ENCODE measurements at places on chromosomes 2 and 18. TPM values are rescaled to one million over a fixed set of nuclear protein-coding genes. Genes with fewer than 3 reads are reported as not detected.

Gene AFF3
- 2.6 TPM for total RNA-seq

Gene NEB
- 1.2 TPM for total RNA-seq

Gene TUBA3D
- not detected for total RNA-seq

Gene KLHL29
- 2.5 TPM for total RNA-seq

Gene ZNF521
- total RNA-seq, result not detected

Gene CNTNAP5
- total RNA-seq, result not detected

Gene DCC
- total RNA-seq, result not detected

DNA sequence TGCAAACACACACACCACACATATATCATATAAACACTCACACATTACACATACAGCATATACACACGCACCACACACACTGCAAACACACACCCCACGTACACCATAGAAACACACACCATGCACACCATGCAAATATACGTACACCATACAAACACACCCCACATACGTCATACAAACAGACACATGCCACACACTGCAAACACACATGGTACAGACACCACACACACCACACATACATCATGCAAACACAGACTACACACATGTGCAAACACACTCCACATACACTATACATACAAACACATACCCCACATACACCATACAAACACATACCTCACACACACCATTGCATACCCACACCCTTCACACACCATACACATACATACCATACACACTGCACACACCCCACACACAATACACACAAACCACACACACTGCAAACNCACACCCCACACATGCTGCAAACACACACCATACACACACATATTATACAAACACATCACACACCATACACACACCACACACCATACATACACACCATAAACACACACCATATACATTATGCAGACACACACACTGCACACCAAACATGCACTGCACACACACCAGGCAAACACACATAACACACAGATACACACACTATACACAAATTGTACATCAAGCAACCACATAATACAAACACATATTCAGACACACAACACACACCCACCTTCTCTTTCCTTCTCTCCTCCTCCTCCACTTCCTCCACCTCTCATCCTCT, 120.4 kb downstream of the SEPTIN10 start:
- DNase-seq, result no peak

DNA sequence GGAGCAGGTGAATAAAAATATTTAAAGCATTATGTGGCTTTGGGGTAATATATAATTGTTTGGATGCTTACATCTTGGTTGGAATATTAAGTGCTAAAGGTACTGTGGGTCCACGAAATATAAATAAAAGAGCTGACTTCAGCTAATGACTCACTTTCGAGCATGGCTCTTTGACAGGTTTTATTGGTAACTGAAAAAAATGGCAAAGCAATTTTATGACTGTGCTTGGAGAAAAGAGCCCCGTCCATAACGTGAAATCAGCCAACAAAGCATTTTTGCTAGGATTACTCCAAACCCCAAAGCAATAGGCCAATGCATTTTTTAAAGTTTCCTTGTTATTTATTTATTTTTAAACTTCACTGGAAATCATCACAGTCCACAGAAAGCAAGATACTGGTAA, 397.2 kb upstream of the CDH19 start:
- DNase-seq, result no peak

GRCh38 chr18:476251-476664, 24.2 kb downstream of the COLEC12 start:
- DNase-seq, result no peak

DNA sequence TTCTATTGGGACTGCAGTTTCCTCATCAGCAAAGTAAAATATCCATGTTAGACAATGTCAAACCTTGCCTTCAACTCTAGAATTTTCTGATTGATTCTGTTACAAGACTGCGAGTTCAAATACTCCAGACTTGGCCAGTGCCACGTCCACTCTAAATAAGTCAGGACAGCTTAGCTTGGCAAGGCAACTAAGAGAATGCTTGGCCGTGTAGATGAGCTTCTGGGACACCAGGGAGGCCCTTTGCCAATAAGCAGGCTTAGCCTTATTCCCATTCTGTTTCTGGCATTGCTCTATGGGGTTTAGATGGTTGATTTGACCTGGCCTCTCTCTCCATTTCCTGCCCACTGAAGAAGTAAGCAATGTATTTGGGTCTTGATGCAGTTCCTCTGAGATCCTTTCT, 218.1 kb upstream of the SIX2 start:
- DNase-seq, result no peak

- no peak for DNase-seq
Measured at GRCh38 chr2:18536100-18536499, 24.4 kb downstream of the RDH14 start.

DNA sequence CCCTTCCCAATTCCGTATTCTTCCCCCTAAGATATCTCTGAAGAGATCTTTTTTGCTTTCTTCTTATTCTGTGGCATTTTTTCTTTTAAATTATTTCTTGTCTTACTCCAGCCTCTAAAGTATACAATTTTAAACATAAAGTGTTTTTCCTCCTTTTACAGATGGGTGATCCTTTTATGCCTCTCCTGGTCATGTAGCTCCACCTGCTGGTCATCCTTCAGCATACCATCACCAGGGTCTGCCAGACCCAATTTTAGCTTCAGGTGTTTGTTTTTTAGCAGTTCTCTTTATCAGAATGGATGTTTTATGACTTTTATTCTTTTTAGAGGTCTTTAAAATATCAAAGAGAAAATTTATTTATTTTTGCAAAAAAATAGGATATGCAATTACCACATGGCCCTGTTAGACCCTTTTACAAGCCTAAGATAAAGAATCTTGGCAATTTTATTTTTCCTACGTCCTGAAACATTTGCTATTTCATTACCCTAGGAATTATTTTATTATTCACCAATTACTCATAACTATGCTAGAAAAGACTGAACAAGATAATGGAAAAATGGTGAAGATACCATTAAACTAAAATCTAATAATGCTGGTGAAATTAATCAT, 55.5 kb downstream of the PIGN start:
- DNase-seq, result peak; percentile 61

DNA sequence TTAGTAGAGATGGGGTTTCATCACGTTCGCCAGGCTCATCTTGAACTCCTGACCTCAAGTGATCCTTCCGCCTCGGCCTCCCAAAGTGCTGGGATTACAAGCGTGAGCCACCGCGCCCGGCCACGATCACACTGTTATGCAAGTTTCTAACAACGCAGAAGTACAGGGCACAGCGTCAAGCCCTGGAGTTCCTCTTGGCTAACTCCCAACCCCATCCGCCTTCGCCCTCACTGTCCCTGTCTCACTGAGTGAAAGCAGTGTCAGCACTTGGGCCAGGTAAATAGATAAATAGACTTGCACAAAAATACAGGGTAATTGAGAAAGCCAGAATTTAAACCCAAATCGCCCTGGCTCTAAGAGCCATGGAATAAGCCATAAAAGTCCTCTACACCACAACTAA, 111.7 kb downstream of the ACVR1 start:
- DNase-seq, result no peak

GRCh38 chr18:28820353-28820752, 643.4 kb upstream of the CDH2 start:
- no peak for DNase-seq

DNA sequence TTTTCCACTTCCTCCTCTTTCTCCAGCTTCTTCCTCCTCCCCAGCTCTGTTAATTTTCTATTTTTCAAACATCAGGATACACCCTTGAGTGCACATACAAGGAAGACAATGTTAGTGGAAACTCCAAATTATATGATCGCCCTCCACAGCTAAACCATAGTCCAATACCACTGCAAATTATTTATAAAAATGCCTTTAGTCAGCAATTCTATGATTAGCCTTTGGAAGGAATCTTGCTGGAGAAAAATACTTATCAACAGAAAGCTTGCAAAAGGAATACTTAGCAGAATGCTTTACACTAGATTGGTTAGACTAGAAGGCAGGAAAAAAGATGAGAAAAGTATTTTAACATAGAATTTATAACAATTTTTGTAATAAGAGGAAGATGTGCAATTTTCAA, 178.9 kb downstream of the FAM124B start:
- no peak for DNase-seq

DNA sequence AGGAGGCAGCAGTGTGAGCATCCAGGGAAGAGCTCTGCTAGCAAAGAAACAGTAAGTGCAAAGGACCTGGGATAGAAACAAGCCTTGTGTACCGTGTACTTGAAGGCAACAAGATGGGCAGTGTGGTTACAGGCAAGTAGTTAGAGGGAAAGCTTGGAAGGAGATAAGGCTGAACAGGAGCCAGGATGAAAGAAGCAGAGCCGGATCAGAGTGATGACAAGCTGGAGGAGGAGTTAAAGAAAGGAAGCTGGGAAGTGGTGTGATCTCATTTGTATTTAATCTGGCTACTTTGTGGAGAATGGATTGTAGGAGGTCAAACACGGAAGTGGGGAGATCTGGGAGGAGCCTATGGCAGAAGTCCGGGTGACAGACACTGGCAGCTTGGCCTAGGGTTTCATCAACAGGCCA, 44.7 kb upstream of the VPS54 start:
- DNase-seq, result no peak

- DNase-seq, result no peak
Measured at GRCh38 chr18:57624988-57625387, 3.4 kb upstream of the NARS1 start.

DNA sequence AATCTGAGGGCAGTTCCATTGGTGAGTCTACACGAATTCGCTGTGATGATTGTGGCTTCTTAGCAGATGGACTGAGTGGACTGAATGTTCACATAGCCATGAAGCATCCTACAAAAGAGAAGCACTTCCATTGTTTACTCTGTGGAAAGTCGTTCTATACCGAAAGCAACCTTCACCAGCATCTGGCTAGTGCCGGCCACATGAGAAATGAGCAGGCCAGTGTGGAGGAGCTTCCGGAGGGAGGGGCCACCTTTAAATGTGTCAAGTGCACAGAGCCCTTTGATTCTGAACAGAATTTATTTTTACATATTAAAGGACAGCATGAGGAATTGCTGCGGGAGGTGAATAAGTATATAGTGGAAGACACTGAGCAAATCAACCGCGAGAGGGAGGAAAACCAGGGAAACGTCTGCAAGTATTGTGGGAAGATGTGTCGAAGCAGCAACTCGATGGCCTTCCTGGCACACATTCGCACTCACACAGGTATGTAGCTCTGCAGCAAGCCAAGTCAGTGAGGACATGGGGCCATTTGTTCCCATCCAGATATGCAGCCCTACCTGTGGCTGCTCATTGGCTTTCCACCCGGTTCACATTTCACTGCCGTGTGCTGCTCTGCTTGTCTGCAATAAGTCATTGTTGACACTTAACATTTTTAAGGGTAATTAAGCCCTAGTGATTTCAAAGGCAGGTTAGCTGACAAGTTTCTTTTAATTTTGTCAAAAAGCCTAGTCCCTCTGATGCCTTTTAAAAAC, 37.7 kb downstream of the ZNF407 start:
- no peak for DNase-seq

DNA sequence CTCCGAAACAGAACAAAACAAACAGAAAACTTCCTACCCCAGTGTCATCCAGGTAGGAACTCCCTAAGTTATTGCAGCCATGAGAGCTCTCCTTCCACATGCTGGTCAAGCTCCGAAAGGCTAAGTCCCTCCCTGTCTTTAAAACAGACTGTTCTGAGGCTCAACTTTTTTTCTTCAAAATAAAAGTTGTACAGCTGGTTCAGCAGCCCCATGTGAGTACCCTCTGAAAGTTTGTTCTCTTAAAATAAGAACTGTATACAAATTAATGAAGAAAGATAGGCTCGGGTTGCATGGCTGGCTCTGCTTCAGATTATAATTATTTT, at the start of gene PDE1A:
Gene PDE1A (minus strand): TSS at position 119 of the 323 bp plus-strand sequence.
- no peak for DNase-seq

- peak; percentile 63 for DNase-seq
Measured at GRCh38 chr2:85326406-85327159, 1.2 kb downstream of the TGOLN2 start.

All from activated T-cell treated with anti-CD3 and anti-CD28 coated beads, Interleukin-2, amount 50 U/mL, for 72 hours (primary cell).